Left kidney (tissue), 8 donors: ENCODE measurements at places on chromosomes 4 and X. TPM values are rescaled to one million over a fixed set of nuclear protein-coding genes. Genes with fewer than 3 reads are reported as not detected.

LRIT3 gene
- polyA plus RNA-seq = 1.4 TPM

STATH gene
- 1.5 TPM for polyA plus RNA-seq

CT45A1 gene
- not detected for polyA plus RNA-seq

RPA4 gene
- polyA plus RNA-seq = not detected

GRIA3 gene
- 2.6 TPM for polyA plus RNA-seq

RADX gene
- polyA plus RNA-seq = 9.3 TPM

EVC gene
- polyA plus RNA-seq = 52.7 TPM

GCNA gene
- 2.9 TPM for polyA plus RNA-seq

MAGEE1 gene
- 5.9 TPM for polyA plus RNA-seq

CSTF2 gene
- 24.2 TPM for polyA plus RNA-seq

SLC25A53 gene
- 15.3 TPM for polyA plus RNA-seq

RNF128 gene
- polyA plus RNA-seq = 13.9 TPM

SLC10A4 gene
- 0.38 TPM for polyA plus RNA-seq

F11 gene
- polyA plus RNA-seq = 5.3 TPM

NFKB1 gene
- polyA plus RNA-seq = 25.4 TPM

PCGF3 gene
- 106 TPM for polyA plus RNA-seq

ADH1B gene
- 16.7 TPM for polyA plus RNA-seq

HTN3 gene
- polyA plus RNA-seq = not detected

CCSER1 gene
- 22.4 TPM for polyA plus RNA-seq

IGSF1 gene
- 23.0 TPM for polyA plus RNA-seq

PNMA3 gene
- 33.8 TPM for polyA plus RNA-seq

SPACA5 gene
- polyA plus RNA-seq = 0.58 TPM

NDNF gene
- 84.9 TPM for polyA plus RNA-seq

PLXNB3 gene
- polyA plus RNA-seq = 1.5 TPM

ITM2A gene
- 78.8 TPM for polyA plus RNA-seq

GPRIN3 gene
- polyA plus RNA-seq = 8.6 TPM

HTR2C gene
- polyA plus RNA-seq = 2.1 TPM
